ENCODE measurements at places on chromosomes 1 and 21.

- no peak for DNase-seq
Observed at GRCh38 chr1:240351690-240352089, 260.0 kb downstream of the FMN2 start.

DNA sequence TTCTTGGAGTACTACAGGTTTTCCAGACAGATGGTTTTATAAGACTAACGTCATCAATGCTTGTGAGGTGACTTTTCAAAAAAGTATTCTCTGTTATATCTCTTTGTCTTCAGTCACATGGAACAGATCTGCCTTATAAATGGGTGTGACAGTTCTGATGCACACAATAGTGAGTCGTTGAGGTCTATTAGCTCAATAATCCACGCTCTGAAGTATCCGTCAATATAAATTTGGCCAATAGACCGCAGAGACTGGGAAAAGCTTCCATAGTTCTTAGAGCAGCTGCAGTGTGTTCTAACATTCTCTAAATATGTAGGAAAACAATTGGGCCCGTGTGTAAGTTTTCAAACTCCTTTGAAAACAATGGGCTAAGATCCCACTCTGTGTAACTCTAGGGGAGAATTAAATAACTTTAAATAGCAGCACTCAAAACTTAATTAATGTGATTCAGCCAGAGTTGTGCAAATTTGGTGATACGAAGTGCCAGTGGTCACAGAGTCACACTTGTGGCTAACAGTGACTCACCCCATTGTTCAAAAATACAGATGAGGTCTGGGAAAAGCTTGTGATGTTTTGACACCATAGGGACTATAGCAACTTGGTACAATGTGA lies 316.0 kb downstream of the LMO4 start:
- no peak for DNase-seq

DNA sequence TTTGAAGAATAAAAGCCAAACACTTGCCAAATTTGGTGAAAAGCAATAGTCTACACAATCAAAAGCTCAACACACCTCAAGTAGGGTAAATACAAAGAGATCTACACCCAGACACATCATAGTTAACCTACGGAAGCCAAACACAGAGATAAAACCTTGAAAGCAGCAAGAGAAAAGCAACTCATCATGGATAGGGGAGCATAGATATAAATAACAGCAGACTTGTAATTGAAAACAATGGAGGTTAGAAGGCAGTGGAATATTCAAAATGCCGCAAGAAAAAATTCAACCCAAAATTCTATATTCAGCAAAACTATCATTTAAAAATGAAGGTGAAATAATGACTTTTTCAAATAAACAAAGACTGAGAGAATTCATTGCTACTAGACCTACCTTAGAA lies 105.1 kb downstream of the ITSN1 start:
- no peak for DNase-seq

- DNase-seq = no peak
Observed at GRCh38 chr1:180672105-180672504, 40.3 kb downstream of the XPR1 start.

DNA sequence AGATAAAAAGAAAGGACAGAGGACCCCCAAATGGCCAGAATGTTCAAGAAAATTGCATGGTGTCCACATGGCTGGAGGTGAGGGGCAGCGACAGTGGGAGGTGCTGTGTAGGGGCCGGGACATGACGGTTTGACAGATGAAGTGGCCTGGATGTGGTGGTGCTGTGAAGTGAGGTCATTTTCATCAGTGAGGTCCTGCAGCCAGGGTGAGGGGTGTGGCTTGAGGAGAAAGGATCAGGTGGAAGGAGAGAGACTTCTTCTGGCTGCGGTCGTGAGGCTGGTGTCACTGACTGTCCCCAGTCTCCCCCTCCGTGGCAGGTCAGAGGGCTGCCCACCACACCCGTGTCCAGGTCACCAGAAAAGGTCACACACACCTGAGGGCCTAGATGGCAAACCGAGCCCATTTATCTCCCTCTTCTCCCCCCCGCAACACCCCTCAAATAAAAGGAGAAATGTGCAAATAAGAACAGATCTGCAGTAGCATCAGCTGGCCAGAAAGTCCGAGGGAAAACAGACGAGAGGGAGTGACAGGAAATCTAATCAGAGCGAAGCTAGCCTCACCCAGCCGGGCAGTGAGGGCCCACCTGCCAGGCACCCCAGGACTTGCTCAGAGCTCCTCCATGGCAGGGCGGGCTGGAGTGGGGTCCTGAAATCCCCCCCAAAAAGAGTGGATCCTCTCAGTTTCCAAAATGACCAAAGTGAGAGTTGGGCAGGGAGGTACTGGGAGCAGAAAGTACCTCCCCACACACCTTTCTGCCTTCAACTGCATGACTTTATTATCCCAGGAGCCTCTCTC lies 148.5 kb upstream of the EDN2 start:
- DNase-seq = no peak

Data from NCI-H2081 treated with DMSO at 0.1 percent for 48 hours (cell line).